ENCODE measurements at places on chromosomes 16 and 17. TPM values are rescaled to one million over a fixed set of nuclear protein-coding genes. Genes with fewer than 3 reads are reported as not detected.

- ATAC-seq: no peak
Observed at GRCh38 chr16:19913340-19913645, 28.6 kb upstream of the GPRC5B start.

- ATAC-seq: no peak
Observed at GRCh38 chr17:81646869-81647600, 9.3 kb downstream of the PDE6G start.

SPIRE2 gene
- total RNA-seq: 4.8 TPM

DNA sequence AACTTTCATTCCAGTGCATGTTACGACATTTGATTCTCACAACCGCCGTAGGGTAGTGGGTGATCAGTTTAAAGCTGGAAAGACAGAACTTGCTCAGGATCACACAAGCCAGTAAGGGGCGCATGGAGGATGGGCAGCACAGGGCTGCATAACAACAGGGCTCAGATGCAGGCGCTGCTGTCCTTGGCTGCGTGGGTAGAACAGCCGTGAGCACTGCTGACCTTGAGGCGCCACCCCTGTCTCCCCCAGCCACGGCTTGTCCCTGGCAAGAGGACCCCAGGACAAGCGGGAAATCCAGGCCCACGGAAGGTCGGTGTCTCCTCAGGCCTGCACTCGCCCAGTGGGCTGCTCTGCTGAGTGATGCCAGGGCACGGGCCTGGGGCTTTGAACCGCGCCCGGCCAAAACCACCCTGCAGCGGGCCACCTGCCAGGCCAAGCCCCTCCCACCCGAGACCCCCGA is 84.7 kb downstream of the LMF1 start:
- ATAC-seq: no peak
